CD4-positive, alpha-beta memory T cell (primary cell): ENCODE measurements at places on chromosomes 2 and 18. TPM values are rescaled to one million over a fixed set of nuclear protein-coding genes. Genes with fewer than 3 reads are reported as not detected.

- peaks cover 77% of the 10 kb centered on the region for H3K4me1 ChIP-seq
- H3K27ac ChIP-seq = peak overlapping the region; percentile 40
- DNase-seq = peak; percentile 52
- H3K27me3 ChIP-seq = no peaks in the 10 kb centered on the region
These were observed 24.0 kb downstream of the WIPF1 start for GRCh38 chr2:174573621-174574081.

DNA sequence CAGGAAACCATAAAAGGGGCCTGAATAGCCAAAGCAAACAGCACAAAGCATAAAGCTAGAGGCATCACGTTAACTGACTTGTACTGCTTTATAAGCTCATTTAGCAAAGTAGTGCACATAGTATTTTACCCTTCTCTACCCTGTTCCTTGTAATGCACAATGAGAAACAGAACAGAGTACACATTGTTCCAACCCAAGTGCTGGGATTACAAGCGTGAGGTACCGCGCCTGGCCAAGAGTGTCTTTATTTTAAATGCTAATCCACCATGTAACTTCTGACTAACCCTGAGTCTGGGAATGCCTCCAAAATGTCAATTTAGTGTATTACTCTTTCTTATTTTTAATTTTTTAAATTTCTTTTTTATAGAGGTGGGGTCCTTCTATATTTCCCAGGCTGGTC, 46.4 kb upstream of the STON1 start:
- H3K4me3 ChIP-seq = no peak overlapping the region
- no peak for DNase-seq
- peaks cover 23% of the 10 kb centered on the region for H3K36me3 ChIP-seq
- no peaks in the 10 kb centered on the region for H3K4me1 ChIP-seq

GRCh38 chr2:131659168-131659572, 131.5 kb downstream of the CCDC74A start:
- H3K36me3 ChIP-seq = no peaks in the 10 kb centered on the region
- DNase-seq = no peak
- H3K4me3 ChIP-seq = no peak overlapping the region
- no peaks in the 10 kb centered on the region for H3K4me1 ChIP-seq
- no peaks in the 10 kb centered on the region for H3K27me3 ChIP-seq
- no peak overlapping the region for H3K27ac ChIP-seq

Gene PECR
- total RNA-seq = 20.6 TPM

DNA sequence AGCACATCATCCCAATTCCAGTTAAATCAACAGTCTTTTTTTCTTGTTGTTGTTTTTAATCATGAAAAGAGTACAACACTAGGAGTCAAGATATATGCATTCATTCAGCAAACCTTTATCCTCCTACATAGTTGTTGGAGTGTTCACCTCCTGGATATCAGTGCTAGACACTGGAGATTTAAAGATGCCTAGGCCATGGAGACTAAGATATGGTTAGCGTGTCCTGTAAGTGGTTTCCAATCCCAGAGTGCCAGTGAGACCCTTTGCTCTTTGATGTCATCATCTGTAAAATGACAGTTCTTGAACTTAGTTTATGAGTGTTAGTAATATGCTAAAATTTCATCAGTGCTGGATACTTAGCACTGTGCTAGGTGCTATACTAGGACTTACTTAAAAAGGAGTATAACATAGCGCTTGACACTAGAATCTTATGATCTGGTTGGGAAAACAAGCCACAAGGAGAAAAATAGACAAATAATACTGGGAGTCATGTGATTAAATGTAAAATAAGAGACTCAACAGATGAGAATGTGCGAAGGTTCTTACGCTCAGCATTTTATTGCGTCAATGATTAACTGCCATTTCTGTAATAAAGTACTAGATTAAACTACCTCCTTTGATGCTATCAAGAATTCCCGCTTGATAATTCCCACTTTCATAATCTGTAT, 31.5 kb downstream of the BABAM2 start:
- H3K36me3 ChIP-seq = no peaks in the 10 kb centered on the region
- H3K4me3 ChIP-seq = no peak overlapping the region
- no peaks in the 10 kb centered on the region for H3K27me3 ChIP-seq
- H3K4me1 ChIP-seq = peaks cover 20% of the 10 kb centered on the region

- H3K36me3 ChIP-seq = no peaks in the 10 kb centered on the region
- H3K4me3 ChIP-seq = no peak overlapping the region
- H3K27me3 ChIP-seq = no peaks in the 10 kb centered on the region
These were observed 19.7 kb downstream of the CROCC2 start for GRCh38 chr2:240925568-240926515.

Gene SPDYA
- total RNA-seq = 4.9 TPM

Gene CCL20
- 2.6 TPM for total RNA-seq

- H3K4me1 ChIP-seq = peaks cover 48% of the 10 kb centered on the region
- no peaks in the 10 kb centered on the region for H3K27me3 ChIP-seq
- DNase-seq = peak; percentile 66
- peak overlapping the region; percentile 74 for H3K27ac ChIP-seq
- H3K36me3 ChIP-seq = no peaks in the 10 kb centered on the region
These were observed 1.7 kb upstream of the SMAD7 start for GRCh38 chr18:48952287-48953103.

Gene IL1R1
- total RNA-seq = 0.86 TPM

DNA sequence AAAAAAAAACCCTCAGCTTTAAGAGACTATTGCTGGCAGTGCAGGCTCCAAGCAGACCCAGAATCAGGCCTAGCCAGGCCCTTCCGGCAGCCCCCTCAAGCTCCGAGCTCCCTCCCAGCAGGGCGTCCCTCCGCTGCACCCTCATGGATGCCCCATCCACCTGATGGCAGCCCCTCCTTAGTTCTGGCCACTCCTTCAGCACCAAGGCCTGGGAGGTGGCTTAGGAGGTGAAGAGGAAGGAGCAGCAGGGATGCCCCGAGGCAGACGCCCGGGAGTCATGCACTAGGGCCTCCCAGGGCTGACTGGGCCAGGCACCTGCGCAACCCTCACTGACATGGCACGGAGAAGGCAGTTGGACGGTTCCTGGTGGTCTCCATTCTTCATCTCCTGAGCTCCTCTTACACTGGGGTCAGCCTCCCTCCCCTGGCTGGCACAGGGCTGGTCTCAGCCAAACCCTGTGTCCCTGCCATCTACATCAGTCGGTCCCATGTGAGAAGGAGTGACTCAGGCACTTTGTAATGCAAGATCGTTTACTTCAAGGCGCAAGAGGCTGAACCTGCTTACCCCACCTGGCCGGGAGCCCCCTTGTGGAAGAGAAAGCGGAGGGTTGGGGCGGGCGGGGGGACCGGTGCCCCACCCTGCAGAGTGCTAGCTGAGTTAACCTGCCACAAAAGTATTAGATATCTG, 53.5 kb upstream of the ID2 start:
- H3K27ac ChIP-seq = no peak overlapping the region
- DNase-seq = no peak
- no peaks in the 10 kb centered on the region for H3K4me1 ChIP-seq
- no peaks in the 10 kb centered on the region for H3K36me3 ChIP-seq
- H3K4me3 ChIP-seq = no peak overlapping the region

DNA sequence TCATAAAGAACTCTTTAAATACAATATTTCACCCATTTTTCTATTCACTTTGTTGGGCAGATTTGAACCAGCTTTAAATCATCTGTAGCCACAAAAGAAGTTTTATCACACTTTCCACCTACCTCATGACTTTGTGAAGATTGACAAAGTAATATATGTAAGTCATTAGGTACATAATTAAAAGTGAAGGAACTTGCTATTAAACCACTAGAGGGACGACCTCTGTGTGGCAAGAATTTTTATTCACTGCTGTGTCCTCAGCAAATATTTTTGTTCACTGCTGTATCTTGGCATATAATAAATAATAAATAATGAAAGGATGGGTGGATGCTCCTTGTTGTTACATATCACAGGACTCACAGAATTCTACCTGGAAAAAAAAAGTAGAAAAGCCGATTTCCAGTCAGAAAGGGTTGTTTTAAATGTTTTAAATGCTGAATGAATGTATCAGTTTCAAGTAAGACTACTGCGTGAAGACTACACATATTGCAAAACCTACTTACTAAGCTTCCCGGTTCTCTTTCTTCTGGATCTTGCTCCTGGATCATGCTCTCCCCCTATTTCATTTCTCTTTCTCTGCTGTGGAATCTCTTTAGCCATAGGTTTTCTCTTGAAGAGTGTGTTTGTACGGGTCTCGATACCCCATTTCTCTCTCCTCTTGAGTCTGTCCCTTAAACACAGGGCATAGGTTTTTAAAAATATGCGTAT, 44.8 kb downstream of the KCMF1 start:
- no peak overlapping the region for H3K27ac ChIP-seq
- H3K4me1 ChIP-seq = peaks cover 58% of the 10 kb centered on the region
- no peaks in the 10 kb centered on the region for H3K36me3 ChIP-seq
- no peak for DNase-seq
- H3K4me3 ChIP-seq = no peak overlapping the region

- H3K4me1 ChIP-seq = no peaks in the 10 kb centered on the region
- H3K36me3 ChIP-seq = no peaks in the 10 kb centered on the region
- no peak for DNase-seq
- no peak overlapping the region for H3K27ac ChIP-seq
- no peak overlapping the region for H3K4me3 ChIP-seq
These were observed 59.9 kb upstream of the STPG4 start for GRCh38 chr2:47214990-47215389.

DNA sequence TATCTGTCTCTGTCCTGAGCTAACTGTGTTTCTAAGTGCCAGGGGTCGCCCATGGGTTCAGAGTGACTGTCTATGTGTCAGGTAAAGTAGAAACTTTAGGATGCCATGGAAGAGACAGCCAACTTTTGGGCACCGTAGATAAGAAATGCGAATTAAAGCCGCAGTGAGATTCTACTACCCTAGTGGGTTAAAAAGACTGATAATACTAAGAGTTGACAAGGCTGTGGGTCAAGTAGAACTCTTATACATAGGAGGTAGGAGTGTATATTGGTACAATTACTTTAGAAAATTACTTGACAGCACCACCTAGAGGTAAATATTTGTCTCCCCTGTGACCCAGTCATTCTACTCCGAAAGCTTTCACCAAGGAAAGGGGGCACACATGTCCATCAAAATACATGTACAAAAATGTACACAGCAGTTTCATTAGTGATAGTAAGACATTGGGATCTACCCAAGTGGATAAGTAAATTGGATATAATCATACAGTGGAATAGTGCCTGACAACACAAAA, 371.3 kb downstream of the SLC4A3 start:
- no peaks in the 10 kb centered on the region for H3K36me3 ChIP-seq
- no peak for DNase-seq
- no peak overlapping the region for H3K4me3 ChIP-seq
- no peaks in the 10 kb centered on the region for H3K27me3 ChIP-seq
- H3K4me1 ChIP-seq = no peaks in the 10 kb centered on the region
- H3K27ac ChIP-seq = no peak overlapping the region

- H3K36me3 ChIP-seq = no peaks in the 10 kb centered on the region
- no peak overlapping the region for H3K4me3 ChIP-seq
These were observed 114.0 kb upstream of the STON1 start for GRCh38 chr2:48415836-48416515.

Gene TUBB6
- 0.96 TPM for total RNA-seq

Gene SERPINB10
- not detected for total RNA-seq

- H3K27ac ChIP-seq = no peak overlapping the region
- no peak for DNase-seq
- no peaks in the 10 kb centered on the region for H3K4me1 ChIP-seq
These were observed 73.8 kb downstream of the KCNG2 start for GRCh38 chr18:79871481-79872091.

Gene ASB1
- total RNA-seq = 48.4 TPM

DNA sequence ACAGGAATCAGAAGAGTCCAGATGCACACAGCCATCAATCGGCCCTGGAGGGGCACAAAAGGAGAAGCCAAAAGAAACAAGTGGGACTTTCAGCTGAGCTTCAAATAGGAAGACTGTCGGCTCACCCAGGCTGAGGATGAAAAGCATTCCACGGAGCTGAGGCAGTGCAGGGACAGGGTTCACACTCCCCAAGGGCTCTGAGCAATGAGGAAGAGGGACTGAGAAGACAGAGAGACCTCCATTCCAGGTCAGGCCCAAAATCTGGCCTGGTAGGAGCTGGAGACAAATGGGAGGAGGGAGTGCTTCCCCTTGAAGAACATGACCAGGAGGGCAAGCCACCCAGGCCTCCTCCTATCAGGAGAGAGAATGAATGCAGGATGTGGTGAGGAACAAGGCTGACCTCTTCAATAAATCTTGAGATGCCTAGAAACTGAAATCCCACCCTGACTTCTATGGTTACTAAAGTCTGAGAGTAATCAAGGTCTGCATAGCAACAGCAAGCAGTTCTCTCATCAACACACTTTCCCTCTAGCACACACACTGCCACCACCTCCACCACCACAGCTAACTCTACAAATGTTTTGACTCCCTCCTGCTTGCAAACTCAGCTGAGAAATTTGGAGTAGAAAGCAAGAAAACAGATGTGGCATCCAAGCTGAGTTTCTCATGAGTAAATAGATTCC, 434.4 kb downstream of the TNS1 start:
- no peaks in the 10 kb centered on the region for H3K27me3 ChIP-seq
- H3K4me1 ChIP-seq = no peaks in the 10 kb centered on the region
- H3K4me3 ChIP-seq = no peak overlapping the region
- no peak for DNase-seq

DNA sequence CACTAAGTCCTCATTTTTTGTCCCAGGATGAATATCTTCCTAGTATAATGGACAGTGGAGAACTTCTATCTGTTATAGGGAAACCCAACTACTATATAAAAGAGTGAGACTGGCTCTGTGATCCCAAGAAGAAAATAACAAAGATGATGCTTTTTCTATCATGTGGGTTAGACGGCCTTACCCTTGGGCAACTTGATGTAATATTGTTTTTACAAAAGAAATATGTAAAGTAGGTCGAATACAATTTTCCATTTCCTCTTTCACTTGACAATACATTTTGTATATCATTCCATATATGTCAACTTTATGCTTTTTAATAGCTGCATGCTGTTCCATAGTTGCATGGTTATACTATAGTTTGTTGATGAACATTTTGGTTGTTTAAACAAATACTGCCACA, 87.5 kb upstream of the SESTD1 start:
- H3K27me3 ChIP-seq = no peaks in the 10 kb centered on the region
- no peaks in the 10 kb centered on the region for H3K36me3 ChIP-seq
- no peak overlapping the region for H3K27ac ChIP-seq

Gene CCDC85A
- not detected for total RNA-seq

DNA sequence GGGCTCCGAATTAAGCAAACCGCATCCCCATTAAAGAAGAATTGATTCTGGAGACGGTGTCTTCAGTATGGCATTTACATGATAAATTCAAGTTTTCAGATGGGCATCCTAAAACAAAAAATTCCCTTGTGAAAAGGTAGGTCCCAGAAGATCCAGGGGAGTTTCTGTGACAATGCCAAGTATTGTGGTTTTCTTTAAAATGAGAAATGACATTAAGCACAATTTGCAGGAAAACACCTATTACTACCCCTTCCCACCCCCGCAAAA, 689 bp upstream of the YWHAQ start:
- no peaks in the 10 kb centered on the region for H3K27me3 ChIP-seq
- peaks cover 6% of the 10 kb centered on the region for H3K36me3 ChIP-seq
- H3K4me1 ChIP-seq = peaks cover 40% of the 10 kb centered on the region
- DNase-seq = no peak
- peak overlapping the region; percentile 24 for H3K4me3 ChIP-seq

Gene ALPP
- total RNA-seq = not detected
